Stimulated activated CD4-positive, alpha-beta T cell treated with anti-CD3 and anti-CD28 coated beads, Interleukin-15, amount 100 ng/mL, for 48 hours (primary cell): ENCODE measurements at places on chromosomes 3 and 15.

GRCh38 chr15:64640146-64640871, 135.1 kb downstream of the RBPMS2 start:
- no peak for DNase-seq

DNA sequence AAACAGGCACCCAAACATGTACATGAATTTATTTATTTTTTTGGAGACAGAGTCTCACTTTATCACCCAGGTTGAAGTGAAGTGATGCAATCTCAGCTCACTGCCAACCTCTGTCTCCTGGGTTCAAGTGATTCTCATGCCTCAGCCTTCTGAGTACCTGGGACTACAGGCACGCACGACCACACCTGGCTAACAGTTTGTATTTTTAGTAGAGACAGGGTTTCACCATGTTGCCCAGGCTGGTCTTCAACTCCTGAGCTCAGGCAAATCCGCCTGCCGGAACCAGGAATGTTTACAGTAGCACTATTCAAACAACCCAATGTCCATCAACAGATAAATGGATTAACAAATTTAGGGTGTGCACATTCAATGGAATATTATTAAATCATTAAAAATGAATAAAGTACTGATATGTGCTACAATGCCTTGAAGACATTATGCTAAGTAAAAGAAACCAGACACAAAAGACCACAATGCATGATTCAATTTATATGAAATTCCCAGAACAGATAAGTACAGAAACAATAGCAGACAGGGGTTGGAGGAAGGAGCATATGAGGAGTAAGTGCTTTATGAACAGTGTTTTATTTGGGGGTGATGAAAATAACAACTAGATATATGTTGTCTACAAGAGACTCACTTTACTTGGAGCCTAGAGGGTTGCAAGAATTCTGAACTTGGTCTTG, 1.3 kb downstream of the LEO1 start:
- DNase-seq, result no peak

GRCh38 chr3:53671192-53671960, 174.8 kb downstream of the CHDH start:
- DNase-seq, result no peak

DNA sequence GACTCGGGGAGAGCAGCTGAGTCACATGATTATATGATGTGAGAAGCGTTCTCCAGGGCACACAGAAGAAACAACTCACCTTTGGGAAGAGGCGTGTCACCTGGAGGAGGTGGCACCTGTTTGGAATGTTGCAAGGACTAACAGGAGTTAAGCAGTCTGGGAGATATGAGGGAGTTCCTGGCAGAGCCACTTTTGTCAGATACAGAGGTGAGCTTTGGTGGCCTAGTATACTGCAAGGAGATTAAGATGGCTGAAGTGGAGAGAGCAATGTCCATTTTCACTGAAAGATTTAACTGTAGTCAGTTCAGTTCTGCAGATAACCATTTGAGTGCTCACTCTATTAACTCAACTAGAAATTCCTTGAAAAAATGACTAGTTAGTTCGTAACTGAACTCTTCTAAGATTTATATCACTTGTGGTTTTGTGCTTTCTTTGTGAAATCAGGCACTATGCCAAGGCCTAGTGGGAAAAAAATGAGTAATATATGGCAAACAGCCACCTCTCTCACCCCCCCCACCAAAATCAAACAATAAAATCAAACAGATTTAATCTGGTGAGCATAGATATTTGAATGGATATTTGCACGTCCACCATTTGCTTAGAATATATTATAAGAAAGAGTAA, 61.3 kb downstream of the CRYBG3 start:
- no peak for DNase-seq

DNA sequence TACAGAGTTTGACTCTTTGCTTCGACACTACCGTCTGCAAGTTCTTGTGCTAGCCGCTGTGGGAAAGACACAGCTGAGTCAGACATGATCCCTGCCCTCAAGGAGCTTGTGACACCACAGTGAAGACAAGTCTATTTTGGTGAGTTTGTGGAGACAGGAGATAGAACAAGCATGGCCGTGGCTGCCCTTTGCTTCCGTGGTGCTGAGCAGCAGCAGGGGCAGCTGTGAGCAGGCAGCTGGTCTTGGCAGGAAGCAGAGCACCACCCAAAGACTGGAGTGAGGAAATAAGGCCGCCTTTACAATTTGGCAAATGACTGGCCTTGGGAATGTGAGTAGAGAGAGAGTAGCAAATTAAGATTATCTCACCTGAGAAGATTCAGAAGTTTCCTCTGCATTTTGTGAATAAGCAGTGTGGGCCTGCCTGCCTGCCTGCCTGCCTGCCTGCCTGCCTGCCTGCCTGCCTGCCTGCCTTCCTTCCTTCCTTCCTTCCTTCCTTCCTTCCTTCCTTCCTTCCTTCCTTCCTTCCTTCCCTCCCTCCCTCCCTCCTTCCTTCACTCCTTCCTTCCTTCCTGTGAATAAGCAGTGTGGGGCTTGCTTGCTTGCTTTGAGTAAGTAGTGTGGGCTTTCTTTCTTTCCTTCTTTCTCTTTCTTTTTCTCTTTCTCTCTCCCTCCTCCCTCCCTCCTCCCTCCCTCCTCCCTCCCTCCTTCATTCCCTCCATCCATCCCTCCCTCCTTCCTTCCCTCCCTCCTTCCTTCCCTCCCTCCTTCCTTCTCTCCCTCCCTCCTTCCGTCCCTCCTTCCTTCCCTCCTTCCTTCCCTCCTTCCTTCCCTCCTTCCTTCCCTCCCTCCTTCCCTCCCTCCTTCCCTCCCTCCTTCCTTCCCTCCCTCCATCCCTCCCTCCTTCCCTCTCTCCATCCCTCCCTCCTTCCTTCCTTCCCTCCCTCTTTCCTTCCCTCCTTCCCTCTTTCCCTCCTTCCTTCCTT, 1.6 kb upstream of the GCNT3 start:
- no peak for DNase-seq

DNA sequence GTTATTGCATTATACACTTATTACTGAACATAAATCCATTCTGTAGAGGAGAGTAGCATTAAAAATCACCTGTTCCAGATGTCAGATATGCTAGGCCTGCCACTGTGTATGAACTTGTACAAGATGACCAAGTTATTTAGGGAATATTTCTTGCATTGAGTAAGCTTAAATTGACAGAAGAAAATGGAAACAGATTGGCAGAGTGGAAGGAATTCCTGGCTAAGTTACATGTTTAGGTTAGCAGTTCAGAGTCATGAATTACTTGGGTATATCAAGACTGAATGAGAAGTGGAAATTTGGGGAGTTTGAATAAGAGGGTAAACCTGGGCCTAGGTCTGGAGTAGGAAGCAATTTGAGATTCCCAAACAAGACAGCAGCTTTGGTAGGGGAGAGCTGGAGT, 44.6 kb downstream of the ARHGAP31 start:
- DNase-seq, result no peak

GRCh38 chr3:114880078-114880477, 267.0 kb downstream of the ZBTB20 start:
- DNase-seq, result no peak

GRCh38 chr3:134620476-134621115, 30.2 kb downstream of the KY start:
- no peak for DNase-seq

GRCh38 chr3:144263706-144264105, 292.1 kb downstream of the DIPK2A start:
- no peak for DNase-seq

DNA sequence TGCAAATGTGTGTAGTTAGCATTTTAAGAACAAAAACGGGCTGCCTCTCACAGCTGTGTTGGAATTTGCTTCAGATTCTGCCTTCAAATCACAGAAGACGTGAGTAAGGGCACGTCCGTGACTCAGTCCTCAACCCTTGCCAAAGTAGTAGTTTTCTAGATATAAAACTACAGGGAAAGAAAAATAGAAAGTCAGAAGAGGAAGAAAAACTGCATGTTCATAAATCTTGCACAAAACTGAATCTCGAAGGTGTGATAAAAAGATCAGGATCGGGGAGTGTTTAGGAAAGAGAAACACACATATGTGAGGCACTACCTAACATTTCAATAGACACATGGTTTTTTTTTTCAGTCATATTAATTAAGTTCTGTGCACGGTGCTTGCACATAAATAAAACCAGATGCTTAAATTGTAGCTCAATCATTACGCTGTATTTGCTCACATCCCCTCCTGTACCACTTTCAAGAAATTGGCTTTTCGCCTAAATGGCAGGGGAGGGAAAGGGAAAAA, 71.7 kb downstream of the P3H2 start:
- no peak for DNase-seq

DNA sequence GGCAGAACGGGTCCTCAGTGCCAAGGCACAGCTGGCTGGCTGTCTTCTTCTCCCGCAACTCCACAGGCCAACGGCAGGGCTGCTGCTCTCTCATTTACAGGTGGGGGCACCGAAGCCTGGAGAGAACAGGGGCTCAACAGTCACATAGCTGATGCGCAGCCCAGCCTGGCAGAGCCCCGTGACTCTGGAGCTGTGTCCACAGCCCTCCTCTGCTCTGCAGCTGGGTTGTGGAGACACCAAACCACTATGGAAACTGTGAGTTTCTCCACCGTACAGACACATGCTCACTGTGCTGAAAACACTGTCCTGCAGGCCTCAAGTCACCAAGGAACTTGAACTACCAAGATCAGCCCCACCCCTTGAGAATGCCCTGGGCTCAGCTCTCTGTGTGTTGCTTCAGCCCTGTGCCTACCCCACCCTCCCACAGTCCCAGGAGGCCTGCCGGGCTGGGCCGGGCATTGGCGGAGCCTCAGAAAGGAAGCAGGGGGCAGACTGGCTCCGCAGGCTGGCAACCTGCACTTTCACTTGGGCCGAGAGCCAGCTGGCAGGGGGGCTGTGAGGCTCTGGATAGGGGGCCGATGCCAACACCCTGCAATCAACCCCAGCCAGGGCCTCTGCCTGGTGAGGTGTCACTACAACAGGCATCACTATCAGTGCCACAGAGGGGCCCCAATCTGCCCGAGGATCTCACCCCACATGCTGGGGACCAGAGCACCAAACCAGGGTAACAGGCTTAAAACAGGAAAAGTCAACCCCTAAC, 113.7 kb upstream of the RPL32 start:
- peak; percentile 9 for DNase-seq

DNA sequence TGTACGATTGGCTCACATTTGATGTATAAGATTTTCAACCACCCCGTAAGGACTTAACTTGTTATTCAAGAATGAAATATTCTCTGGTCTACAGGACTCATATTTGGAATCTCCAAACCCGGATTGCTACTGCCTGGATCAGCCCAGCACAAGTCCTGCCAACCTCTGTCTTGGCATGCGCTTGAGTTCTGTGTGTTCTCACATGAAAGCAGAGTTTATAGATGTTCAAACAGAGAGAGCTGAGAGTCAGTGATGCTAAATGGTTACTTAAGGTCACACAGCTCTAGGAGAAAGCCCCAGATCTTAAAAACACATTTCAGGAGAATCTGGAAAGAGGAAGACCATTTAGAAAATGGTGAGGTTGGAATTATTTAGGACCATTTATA, 268.0 kb upstream of the TBL1XR1 start:
- DNase-seq, result no peak

DNA sequence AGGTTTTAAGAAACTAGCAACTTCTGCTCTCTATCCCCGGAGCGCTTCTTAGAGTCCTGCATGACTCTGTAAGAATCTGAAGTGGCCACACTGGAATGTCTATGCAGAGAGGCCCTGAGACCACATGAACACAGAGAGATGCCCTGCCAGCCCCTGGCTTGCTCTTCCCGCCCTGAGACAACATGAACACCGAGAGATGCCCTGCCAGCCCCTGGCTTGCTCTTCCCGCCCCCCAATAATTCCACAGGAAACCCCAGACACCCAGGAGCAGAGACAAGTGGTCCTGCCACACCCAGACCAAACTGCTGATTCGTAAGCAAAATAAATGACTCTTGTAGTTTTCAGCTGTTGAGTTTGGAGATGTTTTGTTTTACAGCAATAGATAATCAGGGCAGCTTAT, 166.1 kb downstream of the OSBPL10 start:
- DNase-seq, result no peak

- no peak for DNase-seq
These were observed 67.3 kb downstream of the FILIP1L start for GRCh38 chr3:100046986-100047385.

- no peak for DNase-seq
These were observed 102.0 kb upstream of the MYRIP start for GRCh38 chr3:39707314-39707909.

GRCh38 chr15:98003518-98003917, 43.0 kb downstream of the ARRDC4 start:
- DNase-seq, result no peak

DNA sequence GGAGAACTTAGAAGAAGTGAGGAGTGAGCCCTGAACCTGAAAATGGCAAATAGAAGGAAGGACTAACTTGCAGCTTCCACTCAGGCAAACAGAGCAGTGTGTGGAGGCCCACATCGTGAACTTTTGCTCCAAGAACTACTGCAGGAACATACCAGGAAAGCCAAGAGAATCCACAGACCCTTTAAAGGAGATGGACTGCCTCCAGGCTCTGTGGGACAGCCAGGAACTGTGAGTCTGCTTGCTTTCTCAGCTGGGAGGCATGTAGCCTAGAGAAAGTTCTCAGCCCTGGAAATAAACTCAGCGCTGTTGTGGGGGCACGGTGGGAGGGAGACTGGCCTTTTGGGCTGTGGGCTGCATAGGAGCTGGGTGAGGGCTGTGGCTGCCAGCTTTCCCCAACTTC, 93.0 kb downstream of the SNRK start:
- no peak for DNase-seq

DNA sequence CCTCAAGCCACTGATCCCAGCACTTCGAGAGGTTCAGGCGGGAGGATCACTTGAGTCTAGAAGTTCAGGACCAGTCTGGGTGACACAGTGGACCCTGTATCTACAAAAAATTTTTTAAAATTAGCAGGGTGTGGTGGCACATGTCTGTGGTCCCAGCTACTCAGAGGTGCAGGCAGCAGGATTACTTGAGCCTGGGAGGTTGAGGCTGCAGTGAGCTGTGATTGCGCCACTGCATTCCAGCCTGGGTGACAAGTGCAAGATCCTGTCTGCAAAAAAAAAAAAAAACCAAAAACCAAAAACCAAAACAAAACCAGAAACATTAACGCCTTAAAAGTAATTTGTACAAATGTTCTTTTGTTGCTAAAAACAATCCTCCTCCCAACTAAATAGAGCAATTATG, 27.9 kb upstream of the SLC12A8 start:
- no peak for DNase-seq

DNA sequence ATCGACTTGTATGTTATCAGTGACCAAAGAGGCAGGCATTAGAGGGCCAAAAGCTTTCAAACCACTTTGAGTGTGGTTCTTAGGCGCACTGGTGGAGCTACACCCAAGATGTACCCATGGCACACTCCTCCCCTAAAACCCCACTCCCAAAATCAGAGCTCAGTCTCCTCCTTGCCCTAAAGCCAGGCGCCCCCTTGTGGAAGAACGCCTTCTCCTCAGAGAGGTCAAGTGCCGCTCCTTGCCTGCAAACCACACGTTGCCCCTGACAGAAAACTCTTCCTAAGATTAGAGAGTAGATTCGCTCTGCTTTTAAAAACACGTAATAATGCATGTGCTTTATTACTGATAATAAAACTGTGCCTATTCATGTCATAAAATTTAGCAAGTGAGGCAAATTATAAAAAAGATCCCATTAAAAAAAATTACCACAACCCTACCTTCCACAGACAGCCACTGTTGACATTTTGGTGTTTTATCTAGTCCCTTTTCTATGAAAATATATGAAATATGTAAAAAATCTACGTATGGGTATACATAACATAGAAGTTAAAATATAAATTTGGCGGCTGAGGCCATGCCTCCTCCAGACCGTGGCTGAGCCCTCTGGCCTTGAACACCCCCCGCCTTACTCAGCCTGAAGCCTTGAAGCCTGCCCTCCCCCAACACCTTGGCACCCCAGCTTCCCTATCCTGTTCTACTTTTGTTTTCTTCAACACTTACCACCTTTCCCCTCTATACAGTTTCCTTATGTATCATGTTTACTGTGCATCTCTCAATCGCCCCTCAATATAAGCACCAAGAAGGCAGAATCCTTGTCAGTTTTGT, 33.5 kb downstream of the BCL2L10 start:
- peak; percentile 69 for DNase-seq

GRCh38 chr3:98787181-98787580, 24.0 kb downstream of the ST3GAL6 start:
- no peak for DNase-seq
